ENCODE measurements at places on chromosomes 4 and X.

DNA sequence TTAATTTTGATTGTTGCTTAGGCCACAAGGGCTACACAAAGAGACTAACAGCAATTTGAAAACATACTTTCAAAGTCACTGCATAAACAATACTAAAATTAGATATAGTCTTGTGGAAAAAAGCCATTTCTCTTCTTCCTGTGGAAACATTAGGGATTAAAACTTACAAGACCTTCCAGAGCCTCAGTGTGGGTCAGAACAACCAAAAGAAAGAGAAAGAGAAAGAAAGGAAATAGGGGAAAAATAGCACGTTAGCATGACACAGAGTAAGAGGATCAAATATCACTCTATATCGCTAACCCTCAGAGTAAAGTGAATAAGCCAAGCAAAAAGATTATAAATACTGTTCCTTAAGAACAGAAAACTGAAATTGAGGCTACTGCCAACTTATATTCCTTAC lies 127.8 kb upstream of the DIAPH2 start:
- no peak for DNase-seq

DNA sequence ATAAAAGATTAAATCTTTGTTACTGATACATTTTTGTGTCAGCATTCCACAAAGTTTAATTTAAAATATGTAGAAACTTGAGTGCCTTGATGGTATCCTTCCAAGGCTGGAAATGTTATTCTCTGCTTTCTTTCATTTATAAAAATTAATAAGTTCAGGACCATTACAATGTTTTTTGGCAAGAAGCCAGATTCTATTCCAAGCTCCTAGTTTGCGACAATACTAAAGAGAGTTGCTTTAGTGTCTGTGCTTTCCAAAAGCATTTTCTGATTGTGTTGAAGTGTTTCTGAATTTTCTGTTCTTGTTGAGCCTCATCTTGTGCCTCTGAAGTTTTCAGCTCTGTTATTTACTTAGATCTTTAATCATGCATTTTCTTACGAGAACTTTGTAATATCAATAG lies 516.2 kb downstream of the KCTD8 start:
- DNase-seq: no peak

DNA sequence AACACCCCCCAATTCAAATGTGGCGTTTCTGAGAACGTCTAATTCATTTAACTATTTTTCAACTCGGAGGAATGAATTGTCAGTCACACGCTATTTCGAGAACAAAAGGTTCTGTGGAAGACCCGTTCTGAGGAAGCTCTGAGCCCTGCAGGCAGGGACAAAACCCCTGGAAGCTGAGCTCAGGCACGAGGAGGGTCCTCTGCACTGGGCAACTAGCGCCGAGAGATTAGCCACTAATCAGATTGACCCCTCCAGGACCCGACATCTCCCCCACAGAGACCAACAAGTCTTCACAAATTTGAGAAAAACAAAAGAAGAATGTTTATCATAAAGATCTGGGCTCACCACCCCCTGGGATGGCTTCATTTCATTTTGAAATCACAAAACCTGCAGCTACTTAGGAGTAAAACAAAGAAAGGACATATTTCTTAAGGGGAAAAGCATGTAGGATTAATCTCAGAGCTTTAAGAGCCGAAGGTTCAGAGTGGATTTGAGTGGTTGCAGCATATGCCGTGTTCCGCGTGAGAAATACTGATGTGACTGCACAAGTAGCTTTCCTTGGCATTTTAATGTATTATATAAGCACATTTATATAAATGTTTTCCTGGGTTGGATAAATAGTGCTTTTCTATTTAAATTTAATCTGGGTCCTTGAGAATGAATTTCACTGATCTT lies 41.8 kb downstream of the ADRA2C start:
- no peak for DNase-seq

DNA sequence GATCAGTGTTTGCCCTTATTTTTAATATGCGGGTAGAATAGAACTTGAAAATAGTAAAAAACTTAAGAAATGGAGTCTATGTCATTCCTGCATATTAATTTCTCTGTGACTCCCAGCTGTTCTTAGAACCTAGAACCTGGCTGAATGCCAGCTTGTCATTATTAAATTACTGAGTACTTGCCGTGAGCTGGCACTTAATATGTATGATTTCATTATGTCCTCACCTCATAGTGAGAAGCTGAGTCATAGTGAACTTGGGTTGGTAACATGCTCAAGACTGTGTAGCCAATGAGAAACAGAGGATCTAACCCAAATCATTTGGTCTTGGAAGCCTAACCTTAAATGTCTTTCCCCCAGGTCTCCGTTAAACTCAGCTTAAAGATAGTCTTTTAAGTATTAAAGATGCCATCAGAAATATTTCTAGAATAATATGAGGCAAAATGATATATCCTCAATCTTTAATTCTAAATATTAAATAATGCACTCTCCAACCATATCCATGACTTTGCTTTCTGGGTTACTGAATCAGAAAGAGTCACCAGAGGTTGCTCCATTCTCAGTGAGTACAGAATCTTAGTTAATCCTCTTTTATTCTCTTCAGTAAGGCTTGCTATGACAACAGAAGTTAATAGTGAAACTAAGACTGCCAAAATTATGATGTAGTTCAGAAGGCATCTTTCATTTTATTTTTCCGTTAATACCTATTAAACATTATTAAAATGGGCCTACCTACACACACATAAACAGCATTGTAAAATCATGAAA lies 58.6 kb upstream of the TLL1 start:
- DNase-seq: peak; percentile 65

DNA sequence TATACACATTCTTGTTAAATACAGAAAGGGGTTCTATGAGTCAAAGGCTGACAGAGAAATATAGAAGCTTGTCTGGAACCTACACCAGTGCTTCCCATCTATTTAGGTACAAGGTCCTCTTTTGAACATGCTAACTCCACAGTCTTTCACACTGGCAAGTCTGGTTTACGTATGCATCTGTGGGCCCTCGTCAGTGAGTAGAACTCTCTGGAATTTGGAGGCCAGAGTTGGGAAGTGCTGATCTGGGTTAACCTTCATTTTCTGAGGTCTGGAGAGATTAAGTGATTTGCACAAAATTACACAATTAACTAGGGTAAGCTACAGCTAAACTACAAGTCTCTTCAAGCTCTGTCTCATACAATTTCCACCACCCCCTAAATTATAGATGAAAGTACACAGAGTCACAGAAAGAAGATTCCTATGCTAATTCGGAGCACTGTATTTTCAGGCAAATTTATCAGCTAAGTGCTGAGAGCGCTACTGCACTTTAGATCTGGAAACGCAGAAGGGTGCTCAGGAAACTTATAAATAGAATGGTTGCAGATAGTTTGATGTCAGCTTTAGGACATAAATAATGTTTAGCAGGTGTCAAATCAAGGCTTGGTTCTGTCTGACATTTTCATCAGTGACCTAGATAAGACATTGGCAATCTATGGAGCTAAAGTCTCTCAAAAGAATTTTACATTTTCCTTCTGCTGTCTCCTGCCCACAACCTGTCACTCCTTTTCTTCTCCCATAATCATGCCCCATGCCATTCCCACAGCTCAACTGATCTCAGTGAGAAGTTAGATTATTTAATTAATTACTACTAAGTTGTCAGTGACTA lies 43.0 kb upstream of the PDLIM5 start:
- DNase-seq: peak; percentile 71

GRCh38 chr4:31998807-31999206 lies 1278.6 kb downstream of the PCDH7 start:
- DNase-seq: no peak

- no peak for DNase-seq
Measured at GRCh38 chr4:186619088-186619487, 63.7 kb upstream of the MTNR1A start.

- DNase-seq: peak; percentile 5
Measured at GRCh38 chr4:163331629-163332376, 593 bp downstream of the NPY1R start.

DNA sequence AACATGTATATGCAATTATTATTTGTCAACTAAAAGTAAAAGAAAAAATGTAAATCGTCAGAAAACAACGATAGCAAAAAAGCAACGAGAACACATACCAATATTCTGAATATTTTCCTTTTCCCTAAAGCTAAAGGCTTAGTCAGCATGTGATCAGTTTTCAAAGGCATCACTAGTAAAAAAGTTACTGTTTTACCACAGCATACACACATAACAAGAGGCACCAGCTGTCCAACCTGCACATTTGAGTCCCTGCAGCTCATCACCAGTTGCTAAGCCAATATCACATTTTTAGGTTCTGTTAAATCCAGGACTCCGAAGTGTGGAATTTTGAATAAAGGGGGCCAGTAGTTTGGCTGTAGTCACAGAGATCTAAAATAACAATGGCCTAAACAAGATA lies 203.8 kb downstream of the ADGRA3 start:
- DNase-seq: no peak

All from fibroblast of mammary gland (primary cell).